CD4-positive, alpha-beta T cell treated with Interferon alpha-2 for 1 hour (primary cell): ENCODE measurements at places on chromosomes 16 and 17.

DNA sequence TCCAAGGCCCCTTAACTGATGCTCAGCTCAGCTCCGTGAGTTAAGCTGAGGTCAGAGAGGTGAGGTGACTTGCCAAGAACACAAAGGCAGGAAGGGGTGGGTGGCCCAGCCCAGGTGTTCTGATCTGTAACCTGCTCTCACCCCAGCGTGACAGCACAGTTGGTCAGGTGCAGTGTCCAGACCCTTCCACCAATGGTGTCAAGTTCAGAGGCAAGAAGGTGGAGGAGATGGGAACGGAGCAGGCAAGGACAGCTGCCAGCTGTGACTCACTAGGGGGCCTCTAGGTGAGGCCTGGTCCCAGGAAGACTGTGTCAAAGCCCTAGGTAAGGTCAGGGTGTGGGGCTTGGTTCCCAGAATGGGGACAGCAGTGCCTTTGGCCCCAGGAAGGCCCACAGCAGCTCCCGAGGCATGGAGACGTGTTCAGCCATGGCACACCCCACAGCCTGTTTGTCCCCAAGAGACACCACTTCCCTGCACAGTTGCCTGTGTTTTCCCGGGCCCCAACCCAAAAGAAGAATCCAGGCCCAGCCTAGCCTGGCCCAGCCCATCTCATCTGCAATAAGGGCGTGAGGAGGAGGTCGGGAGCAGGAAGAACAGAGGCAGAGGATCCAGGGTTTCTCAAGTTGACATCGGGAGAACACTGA, 7.2 kb downstream of the WFIKKN2 start:
- DNase-seq, result no peak

GRCh38 chr17:69358688-69359596, 32.0 kb upstream of the ABCA5 start:
- DNase-seq, result peak; percentile 14

GRCh38 chr16:85650844-85651628, 37.7 kb downstream of the GINS2 start:
- no peak for DNase-seq

DNA sequence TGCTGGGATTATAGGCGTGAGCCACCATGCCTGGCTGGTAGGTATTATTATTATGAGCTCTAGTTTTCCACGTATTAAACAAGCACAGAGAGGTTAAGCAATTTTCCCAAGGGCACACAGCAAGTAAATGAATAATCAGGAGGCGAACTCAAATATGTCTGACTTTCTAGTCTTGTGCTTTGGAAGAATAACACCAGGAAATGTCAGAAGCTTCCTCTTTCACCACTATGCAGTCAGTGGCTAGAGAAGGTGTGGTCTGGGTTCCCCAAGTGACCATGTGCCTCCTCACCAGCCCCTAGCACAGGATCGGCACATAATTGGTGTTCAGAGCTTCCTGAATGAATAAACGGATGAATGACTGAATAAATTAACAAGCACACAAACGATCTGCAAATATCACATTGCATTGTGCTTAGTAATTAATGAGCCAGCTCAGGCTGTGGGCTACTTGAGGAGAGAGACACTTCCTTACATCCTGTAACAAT, 21.6 kb upstream of the SCNN1B start:
- DNase-seq, result no peak

DNA sequence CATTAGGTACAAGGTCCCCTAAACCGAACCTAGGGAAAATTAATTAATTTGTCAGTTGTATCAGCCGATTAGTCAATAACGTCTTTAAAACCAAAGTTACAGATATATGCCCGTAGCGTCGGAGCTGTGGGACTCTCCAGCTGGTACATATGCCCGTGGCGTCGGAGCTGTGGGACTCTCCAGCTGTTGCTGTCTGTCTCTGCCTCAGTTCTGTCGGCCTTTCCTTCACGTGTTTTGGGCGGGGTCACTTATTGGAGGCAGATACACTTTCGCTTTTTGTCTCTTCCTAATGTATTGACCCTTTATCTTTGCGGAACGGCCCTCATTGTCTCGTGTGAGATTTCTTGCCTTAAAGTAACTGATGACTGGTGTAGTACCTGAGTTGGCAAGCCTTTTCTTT, 62.0 kb upstream of the ZNF750 start:
- no peak for DNase-seq

DNA sequence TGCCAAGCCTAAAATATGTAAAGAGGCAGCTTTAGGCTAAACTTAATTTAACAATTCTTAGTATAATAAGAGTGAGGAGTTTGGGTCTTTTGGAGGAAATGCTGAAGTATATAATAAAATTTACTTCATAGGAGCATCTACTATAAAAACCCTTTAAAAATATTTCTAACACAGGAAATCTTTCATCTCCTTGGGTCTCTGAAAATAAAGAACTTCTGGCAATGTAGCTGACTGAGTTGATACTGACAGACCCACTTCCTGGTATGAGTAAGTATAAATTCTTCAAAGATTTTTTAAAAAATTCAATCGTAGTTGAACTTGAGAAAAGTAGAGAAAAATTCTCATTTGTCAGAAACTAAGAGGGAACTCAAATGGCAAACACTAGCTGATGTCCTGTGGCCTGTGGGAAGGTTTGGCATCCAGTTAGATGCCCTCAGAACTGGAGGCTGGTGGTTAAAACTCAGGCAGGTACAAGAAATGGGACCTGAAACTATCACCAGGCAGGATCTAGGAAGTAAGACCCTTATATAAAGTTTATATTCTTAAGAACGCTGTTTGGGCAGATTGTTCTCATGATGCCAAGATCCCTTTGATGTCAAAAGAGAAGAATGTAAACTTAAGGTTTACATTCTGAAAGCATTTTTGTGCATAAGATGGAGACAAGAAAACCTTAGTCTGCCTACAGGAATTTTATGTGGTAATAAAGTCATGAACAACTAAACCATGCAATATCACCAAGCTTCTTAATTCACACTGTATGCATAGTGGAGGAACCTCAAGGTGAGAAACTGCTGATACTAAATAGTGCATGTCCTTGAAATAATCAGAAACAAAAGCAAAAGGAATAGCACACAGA, 6.2 kb downstream of the KRTAP4-6 start:
- no peak for DNase-seq

DNA sequence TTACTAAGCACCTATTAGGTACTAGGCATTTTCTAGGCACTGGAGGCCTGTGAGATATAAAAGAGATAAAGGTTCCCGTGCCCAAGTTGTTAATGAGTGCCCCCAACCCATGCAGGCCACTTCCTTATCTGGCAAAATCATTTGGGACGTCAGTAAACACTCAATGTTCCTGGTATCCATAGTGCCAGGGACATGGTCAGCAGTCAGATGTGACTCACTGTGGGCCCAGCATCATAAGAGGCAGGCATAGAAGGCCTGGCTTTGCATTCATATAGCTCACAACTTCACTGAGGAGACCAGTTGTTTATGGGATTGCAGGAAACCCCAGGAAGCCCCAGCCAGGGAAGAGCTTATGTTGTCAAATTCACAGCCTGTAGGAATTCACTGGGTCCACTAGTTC, 81.1 kb downstream of the MRC2 start:
- no peak for DNase-seq
